ENCODE measurements at places on chromosomes 6 and 20.

- DNase-seq, result no peak
Observed at GRCh38 chr20:59751075-59751711, 146.9 kb downstream of the PHACTR3 start.

GRCh38 chr20:14955399-14955798 is 618.0 kb upstream of the FLRT3 start:
- no peak for DNase-seq

DNA sequence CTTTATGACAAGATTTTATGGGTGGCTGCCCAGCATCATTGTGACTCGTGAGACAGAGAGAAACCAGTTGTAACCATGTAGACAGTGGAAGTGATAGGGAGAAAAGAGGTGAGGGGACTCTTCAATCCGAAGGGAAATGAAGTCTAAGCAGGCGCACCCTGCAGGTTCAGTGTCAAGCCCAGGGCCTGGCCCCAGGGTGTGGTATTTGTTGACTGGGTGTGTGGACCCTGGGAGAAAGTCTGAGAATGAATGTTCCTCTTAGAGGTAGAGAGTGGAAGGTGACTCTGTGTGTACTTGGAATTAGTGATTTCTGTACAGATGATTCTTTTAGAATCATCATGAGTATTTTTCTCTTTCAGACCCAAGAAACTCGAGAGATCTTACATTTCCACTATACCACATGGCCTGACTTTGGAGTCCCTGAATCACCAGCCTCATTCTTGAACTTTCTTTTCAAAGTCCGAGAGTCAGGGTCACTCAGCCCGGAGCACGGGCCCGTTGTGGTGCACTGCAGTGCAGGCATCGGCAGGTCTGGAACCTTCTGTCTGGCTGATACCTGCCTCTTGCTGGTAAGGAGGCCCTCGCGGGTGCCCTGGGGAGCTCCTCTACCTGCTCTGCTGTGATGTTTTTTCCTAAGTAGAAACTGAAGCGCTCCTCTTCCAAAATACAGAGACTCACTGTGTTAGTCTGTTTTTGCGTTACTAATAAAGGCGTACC is 68.0 kb downstream of the PTPN1 start:
- no peak for DNase-seq

- no peak for DNase-seq
Observed at GRCh38 chr20:18225632-18226031, 62.7 kb upstream of the ZNF133 start.

GRCh38 chr20:57387945-57388371 is 3.2 kb upstream of the RBM38 start:
- no peak for DNase-seq

- no peak for DNase-seq
Observed at GRCh38 chr6:27415898-27416297, 27.3 kb downstream of the ZNF391 start.

- DNase-seq, result no peak
Observed at GRCh38 chr6:1372690-1373089, 16.7 kb upstream of the FOXF2 start.

DNA sequence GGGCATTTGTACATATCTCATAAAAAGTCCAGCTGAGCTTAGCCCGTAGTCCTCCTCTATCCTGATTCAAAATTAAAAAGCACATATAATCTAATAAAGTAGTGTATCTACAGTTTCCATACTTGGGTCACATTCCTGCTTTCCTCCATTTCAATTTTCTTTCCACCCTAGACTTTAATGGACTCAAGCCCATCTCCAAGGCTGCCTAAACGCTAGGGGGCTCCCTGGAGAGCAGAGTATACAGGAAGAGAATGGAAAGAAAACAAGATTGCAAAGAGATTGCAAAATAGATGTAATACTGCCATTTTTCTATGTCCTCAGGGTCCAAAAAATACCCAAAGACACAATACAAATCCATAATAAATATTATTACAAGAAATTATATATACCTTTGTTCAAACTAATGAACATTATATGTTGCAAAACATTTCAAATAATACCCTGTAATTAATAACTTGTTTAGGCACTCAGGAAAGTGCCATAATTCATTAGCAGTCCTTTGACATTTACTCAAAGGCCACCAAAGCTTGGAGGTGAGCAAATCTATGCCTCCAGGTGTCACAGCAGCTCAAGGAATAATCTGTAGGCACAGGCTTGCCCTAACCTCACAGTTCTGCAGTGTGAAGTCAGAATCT is 2.4 kb upstream of the MCM3 start:
- peak; percentile 48 for DNase-seq

GRCh38 chr6:12371641-12372146 is 81.5 kb downstream of the EDN1 start:
- no peak for DNase-seq

- DNase-seq, result no peak
Observed at GRCh38 chr20:1536893-1537730, 20.4 kb downstream of the SIRPD start.

GRCh38 chr6:49618257-49618656 is 18.4 kb downstream of the RHAG start:
- DNase-seq, result no peak

GRCh38 chr6:13480631-13481501 is 6.5 kb downstream of the GFOD1 start:
- DNase-seq, result peak; percentile 35

GRCh38 chr6:91173651-91174050 is 586.8 kb upstream of the MAP3K7 start:
- no peak for DNase-seq

DNA sequence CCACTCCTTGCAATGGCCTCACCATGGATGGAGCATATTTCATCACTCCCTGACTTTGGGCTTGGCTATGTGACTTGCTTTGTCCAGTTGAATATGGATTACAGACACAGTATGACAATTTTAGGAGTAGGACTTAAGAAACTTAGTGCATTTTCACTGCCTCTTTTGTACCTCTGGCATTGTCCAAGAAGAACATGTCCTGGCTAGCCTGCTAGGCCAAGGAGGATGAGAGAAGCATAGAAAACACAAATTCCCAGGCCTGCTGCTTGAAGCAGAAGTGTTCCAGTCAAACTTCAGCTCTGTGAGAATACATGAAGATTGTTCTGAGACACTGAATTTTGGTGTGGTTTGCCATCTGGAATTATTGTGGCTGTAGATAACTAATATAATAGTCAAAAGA is 3.1 kb upstream of the MCHR2 start:
- DNase-seq, result no peak

GRCh38 chr6:52675372-52675771 is 4.5 kb downstream of the TMEM14A start:
- DNase-seq, result no peak

DNA sequence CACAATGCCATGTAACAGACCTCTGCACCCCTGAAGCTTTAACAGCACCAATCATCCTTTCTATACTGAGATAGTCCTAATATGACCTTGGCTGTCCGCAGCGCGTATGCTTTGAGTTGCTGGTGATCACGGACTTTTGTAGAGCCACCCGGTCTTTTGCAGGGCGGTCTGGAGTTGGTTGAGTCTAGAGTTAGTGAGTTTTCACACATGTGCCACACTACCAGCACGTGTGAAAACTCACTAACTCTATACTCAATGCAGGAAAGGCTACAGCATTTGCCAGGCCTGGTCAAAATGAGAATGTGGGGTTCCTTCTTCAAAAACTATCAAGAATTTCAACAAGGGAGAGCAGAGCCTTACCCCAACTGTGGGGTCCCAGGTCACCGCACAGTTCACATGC is 14.6 kb downstream of the AGPAT4 start:
- no peak for DNase-seq

GRCh38 chr6:168703990-168704389 is 263.0 kb downstream of the SMOC2 start:
- DNase-seq, result no peak

GRCh38 chr6:53679446-53679933 is 13.9 kb upstream of the KLHL31 start:
- peak; percentile 7 for DNase-seq

GRCh38 chr6:1599469-1599868 is 10.2 kb upstream of the FOXC1 start:
- no peak for DNase-seq

DNA sequence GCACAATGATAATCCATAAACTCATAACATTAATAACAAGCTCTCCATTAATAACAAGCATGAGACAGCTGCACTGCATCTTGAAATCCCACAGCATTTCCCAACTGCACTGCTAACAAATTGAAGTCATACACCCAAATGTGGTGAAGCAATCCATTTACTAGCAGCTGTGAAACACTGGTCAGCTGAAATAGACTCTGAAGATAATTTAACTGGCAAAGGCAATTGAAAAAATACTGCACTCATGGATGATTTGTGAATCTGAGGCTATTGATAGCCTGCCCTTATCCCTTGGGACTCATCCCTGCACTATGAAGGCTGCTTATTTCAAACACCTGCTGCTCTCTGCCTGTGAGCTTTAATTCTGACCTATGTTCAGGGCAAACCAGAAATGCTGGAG is 49.1 kb upstream of the PLCB1 start:
- DNase-seq, result no peak

GRCh38 chr6:157527471-157527907 is 146.5 kb downstream of the ZDHHC14 start:
- no peak for DNase-seq

DNA sequence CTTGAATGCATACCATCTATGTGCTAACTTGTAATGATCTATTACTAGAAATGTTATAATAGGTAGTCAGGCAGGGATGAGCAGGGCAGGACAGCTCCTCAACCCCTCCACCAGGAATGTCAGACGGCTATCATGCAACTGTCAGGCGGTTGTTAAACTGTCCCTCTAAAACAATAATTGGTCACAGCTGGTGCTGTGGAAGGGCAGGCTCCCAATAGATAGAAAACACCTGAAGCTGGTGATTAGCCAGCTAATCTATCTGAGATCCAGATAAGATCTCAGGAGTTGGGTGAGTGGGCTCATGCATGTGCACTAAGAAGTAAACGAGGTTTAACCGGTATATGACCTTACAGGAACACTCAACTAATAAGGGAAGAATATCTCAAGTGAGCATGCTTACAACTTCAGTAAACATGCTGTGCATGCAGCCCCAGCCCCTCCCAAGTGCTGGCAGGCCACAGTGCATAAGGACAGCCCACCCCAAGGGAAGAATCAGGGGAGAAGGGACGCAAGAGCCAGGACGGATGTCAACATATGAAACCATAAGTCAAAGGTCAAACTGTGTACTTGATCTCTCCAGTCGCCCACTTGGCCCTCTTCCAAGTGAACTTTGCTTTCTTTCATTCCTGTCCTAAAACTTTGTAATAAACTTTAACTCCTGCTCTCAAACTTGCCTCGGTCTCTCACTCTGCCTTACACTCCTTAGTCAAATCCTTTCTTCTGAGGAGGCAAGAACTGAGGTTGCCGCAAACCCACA is 566.2 kb upstream of the NRSN1 start:
- no peak for DNase-seq

DNA sequence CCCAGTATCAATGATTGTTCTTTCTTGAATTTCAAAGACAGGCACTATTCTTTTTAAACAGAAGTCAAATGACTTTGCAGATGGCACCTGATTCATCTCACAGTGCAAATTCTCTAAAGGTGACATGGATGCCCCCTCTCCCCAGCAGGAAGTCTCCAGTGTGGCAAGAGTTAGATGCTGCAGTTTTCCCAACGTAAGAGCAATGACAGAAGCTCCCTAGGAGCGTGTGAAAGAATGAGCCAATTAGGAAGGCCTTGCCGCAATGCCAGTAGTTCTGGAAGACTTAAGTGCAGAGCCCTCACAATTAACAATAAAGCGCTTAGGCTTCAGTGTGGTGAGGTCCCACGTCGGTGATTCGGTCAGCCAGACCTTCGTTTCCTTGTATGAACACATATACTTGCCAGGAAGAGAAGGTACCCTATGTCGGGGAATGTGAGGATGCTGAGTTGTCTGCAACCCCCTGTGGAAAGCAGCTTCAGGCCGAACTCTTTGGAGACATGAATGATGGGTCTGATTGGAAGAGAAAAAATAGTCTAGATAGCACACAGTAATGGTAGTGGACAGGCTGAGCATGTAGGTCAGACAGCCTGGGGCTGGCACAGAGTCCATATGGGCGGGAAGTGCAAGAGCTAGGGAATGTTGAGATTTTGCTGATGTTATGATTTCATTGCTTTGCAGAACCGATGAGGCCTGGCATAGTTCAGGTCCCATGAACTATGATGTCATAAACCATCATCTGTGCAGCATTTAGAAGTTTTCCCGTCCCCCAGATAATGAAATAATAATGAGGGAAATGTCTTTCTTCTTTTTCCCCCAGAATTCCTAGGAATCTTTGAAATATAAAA is 132.6 kb downstream of the PHACTR1 start:
- no peak for DNase-seq
